Memory B cell (primary cell): ENCODE measurements at places on chromosomes 12 and 14.

DNA sequence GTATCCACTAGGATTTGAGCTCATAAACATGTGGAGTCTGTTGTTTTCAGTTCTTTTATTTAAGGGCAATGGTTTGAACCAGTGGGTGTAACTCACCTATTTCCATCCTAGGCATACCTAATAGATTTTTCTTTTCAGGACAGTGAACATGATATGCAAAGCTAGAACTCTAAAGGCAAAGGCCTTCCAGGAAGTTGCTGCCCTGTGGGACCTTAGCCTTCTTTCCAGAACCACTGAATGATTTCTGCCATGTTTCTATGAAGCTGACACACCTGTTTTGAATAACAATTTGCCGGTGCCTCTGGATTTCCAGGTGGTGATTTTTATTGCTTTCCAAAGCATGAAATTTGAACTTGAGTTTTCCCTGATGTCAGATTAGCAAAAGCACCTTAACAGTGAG lies 372.9 kb upstream of the FAR2 start:
- DNase-seq = no peak

DNA sequence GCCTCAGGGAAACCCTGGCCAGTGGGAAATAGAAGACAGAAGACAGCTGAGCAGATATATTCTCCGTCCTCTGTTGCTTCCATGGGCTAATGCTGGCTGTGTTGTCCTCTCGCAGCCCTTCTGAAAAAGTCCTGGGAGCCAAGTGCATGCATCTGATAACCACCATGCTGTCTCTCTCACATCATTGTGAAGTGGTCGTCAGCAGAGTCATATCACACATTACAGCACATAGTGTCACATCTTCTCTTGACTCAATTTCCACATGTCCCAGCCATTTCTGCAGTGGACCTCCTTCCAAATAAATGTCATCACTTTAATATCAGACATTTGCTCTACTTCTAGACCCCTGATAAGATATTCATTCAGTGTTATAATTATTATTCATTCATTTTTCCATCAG lies 3.8 kb downstream of the TAS2R20 start:
- DNase-seq = no peak

DNA sequence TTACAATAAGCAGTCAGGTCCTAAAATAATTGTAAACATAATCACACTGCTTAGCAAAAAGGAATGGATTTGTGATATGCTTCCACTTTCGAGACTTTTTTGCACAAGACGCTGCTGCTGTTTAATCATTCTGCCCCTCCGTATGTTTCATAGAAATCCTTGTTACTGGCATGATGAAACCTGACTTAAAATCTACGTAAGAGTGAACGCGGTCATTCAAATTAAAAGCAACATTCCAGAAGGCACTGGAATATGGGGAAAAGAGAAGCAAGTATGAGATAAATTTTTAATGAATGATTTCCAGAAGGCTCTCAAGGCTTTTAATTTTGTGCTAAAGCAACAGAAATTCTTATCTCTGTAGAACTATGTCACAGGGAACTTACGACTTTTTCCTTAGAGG lies 1.1 kb downstream of the CNIH1 start:
- DNase-seq = no peak

- no peak for DNase-seq
These were observed 259.6 kb upstream of the PELI2 start for GRCh38 chr14:55858604-55859003.

DNA sequence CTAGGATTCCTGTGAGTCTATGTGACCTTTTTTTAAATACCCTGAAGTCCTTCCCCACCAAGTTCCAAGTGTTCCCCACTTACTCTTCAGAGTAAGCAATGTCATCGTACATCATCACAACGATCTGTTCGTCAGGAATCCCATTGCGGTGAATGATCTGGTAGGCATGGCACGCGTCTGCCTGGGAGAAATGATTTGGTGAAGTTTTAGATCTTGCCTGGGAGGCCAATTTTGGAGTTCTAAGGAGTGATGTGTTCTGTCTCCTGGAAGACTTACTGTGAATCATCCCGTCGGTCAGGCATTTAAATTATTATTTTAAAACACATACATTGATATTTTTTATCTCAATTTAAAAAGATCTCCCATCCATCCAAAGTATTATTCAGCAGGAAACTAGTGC lies 29.8 kb downstream of the LGMN start:
- no peak for DNase-seq
